ENCODE measurements at places on chromosomes 2 and 18.

DNA sequence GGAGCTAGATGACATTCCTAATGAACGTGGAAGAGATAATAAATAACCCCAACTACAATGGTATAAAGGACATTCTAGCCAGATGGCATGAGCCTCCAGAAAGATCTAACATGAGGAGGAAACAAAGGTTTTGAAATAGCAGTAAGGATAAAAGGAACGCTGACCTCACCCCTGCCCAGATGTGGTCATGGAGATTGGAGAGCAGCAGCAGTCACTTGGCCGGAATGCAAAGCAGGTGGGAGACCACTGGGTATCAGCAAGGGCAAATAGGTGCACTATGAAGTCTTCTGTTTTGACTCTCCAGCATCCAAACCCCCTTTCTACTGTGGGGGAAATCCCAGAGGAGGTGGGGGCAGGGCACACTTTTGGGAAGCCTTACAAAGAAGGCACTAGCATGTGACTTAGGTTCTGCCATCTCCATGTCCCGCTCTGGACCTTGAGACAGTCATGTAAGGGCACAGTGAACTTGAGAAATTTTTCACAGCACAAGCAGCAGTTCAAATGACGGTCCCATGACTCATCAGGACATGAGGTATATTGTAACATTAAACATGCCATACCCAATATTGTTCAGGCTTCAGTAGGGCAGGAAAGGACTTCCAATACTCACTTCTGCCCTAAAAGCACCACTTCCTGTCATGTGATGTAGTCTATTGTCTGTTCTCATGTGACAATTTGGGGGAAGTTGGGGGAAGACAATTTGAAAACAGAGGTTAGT is 55.2 kb downstream of the METTL4 start:
- DNase-seq: no peak

DNA sequence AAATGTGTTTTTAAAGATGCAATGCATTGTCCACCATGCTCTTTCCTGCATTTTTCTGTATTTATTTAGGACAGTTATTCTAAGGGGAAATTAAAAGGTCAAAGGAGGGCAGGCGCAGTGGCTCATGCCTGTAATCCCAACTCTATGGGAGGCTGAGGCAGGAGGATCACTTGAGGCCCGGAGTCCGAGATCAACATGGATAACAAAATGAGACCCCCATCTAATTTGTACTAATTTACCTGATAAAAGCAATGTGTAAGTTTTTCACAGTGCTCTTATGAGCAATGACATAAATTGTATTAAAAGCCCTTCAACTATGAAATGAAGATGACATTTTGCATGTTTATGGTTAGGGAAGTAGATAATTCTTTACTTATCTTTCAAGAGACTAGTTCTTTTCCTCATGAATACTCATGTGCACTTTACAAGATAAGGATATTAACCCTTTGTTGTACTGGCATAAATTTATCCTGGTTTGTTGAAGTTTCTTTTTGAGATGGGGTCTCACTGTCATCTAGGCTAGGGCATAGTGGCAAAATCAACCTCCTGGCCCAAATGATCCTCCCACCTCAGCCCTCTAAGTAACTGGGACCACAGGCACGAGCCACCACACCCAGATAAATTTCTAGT is 9.7 kb downstream of the HSBP1L1 start:
- DNase-seq: no peak

DNA sequence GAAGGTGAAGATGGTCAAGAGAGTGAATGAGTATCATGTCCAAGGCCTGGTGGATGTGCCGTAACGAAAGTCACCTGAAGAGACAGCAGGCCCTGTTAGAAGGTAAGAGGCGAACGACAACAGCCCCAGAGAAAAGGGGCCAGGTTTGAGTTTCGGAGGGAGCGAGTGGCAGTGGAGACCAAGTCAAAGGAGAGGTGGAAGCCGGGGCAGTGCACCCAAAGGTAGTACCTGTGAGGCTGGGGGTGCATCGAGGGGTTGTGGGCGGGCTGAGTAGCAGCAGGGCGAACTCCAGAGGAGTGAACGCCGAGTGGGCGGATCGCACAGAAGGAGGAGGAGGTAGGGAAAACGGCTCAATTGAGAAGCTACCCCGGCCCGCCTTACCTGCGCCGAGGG is 358 bp downstream of the USP37 start:
- DNase-seq: no peak

DNA sequence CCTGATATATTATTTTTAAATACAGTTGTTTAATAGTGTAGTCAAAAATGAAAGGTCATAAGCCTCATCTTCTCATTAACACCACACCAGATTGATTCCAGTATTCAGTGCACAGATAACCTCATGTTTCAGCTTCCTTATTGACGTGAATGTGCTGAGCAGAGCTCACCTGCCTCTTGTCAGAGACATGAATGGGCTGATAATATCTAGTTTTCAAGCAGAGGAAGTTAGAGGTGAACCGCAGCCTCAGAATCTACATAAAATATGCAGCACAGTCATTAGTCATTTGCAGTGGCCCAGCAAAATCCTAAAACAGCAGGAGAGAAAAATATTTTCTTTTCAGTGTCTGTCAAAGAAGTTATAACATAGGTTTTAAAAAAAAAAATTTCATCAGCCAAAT is 216.2 kb downstream of the GBX2 start:
- DNase-seq: no peak

- DNase-seq: no peak
These were observed 103.0 kb downstream of the QPCT start for GRCh38 chr2:37447446-37447845.

- no peak for DNase-seq
These were observed 49.8 kb downstream of the DYSF start for GRCh38 chr2:71502941-71503738.

DNA sequence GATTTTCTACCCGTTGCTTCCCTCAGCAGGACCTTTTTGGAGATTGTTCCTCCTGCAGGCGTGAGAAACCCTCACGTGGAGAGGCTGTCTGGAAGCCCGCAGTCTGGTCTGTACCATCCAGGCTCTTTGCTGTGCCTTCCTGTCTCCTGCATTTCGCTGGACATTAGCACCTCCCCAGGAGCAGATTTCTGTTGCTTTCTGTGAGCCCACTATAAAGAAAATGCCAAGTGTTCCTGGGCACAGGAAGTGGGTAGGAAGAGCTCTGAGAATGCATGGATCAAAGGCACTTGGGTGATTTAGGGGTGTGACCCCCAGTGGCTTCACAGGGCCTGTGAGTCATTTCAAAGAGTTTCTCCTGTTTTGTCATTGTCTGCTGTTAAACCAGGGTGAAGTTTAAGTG is 27.3 kb downstream of the SPTBN1 start:
- no peak for DNase-seq

DNA sequence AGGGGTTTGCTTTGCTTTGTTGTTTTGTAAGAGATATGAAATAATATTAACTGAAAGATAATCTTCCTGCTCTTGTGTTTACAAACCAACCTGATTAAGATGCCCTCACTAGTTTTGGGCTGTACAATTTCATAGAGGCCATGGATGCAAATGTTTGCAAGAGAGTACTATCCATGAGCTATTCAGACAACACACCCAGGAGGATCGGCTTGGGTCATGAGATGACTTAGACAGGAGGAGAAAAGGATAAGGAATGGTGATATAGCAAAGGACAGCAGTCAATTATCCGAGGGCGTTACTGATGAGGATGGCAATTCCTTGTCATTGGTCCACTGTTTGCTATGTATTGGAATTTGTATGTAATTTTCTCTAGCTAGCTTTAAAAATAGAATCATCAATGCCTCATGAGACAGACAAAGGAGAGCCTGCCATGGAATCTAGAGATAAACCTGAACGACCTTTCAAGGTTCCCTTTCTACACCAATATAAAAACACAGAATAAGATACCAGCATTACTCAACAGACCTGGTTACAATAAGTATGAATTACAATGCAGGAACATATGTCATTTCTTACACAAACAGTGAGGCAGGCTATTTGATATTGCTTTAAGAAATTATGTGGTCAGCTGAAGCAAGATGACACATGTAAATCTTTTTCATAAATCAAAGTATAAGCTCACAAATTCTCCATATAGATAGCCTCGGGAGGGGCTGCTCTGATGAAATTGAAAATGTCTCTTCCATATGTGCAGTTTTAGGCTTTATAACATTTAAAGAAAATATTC is 54.4 kb upstream of the SOS1 start:
- no peak for DNase-seq
